Esophagus squamous epithelium (tissue), 5 donors: ENCODE measurements at places on chromosomes 6 and 20.

GRCh38 chr6:6884193-6884627 lies 223.6 kb upstream of the RREB1 start:
- no peak for DNase-seq

DNA sequence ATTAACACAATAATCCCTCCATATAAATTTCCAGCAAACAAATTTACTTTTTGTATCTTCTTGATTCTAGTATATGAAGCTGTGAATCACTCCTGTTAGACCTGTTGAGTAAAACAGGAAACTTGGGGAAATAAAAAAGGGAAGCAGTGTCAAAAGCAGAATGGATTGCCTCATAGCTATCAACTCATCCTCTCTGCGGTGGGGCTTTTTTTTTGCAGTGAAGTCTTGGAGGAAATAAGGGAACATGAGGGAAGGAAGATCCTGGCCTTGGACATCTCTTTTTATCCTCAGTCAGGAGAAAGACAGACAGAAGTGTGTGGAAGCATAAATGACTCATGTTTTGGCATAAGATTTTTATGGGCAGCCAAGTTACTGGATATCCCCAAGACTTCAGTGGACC lies 332.5 kb downstream of the TFAP2A start:
- DNase-seq = no peak

- no peak for DNase-seq
These were observed 7.5 kb downstream of the SF3B5 start for GRCh38 chr6:144087789-144088426.

GRCh38 chr6:56593801-56594318 lies 48.8 kb downstream of the DST start:
- DNase-seq = no peak

- DNase-seq = no peak
These were observed 100.4 kb downstream of the LY86 start for GRCh38 chr6:6688951-6689350.

GRCh38 chr20:56400001-56400640 lies 7.7 kb downstream of the CSTF1 start:
- DNase-seq = no peak

DNA sequence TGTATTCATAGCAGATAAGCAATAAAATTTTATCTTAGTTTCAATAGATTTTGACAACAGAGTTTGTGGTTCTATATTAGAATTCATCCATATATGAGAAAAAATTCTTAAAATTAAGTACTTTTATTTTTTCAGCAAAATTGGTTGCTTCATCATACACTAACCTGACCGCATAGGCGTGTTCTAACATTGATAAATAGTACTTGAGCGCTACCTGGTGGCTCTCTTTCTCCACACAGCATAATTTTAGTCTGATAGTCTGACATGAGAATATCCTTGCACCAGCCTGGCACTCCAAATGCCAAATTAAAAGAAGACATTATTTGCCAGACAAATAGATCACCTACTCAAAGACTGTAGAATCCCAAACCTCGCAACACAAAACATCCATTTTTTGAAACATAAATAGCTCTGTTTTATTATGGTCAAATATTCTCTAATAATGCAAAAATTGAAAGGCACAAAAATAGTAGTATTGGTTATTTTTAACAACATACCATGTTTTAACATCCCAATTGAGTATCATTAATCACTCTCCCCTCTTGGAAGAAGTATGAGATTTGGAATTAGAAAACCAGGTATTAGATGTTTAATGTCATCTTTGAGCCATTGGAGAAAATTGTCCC lies 33.0 kb upstream of the FILIP1 start:
- DNase-seq = no peak

DNA sequence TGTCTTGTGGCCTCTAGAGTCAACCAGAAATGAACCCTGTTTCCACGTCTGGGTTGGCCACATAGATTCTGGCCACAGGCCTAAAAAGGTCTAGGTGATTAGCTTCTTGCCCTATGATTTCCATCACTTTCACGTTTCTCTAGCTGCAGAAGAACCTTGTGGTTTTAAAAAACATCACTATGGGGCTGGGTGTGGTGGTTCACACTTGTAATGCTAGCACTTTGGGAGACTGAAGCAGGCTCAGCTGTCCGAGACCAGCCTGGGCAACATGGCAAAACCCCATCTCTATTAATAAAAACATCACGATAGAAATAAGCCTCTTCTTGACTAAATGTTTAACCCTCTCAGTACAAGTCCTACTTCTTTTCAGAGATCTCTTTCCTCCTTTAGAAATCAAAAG lies 27.6 kb downstream of the POLR1C start:
- no peak for DNase-seq

DNA sequence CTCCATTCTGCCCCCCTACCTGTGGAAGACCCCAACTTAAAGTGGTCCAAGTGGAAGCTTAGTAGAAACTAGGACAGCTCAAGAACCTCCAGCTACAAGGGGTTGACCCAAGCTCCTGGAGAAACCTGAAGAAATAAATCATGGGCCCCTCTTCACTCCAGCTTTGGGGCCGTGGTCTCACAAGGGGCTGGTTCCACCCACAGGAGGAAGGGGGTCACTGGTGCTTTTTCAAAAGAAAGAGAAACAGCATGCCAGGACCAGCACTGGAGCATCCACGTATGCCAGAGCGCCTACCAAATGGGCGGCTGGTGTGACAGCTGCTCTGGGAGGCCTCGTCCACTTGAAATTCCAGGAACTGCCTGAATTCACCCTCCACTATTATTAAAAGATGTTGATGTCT lies 14.4 kb upstream of the ANKRD60 start:
- no peak for DNase-seq

DNA sequence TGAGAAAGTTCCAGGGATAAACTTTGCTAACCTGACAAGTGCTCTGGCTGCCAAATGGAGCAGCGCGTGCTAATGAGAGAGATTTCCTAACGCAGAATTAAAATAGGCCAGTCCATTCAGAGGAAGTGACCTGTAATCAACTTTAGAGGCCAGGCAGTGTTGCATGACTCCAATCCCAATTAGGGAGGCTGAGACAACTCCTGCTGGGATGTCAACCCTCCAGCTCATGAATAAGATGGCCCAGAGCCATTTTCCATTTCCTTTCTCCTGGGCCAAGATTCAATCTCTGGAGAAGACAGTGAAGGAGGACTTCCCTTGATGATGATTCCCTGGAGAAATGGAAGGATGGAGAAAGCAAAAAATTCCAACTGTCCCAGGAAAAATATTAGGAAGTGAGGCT lies 241.5 kb upstream of the RNF24 start:
- no peak for DNase-seq

- DNase-seq = no peak
These were observed 78.5 kb upstream of the AHI1 start for GRCh38 chr6:135576055-135576454.

GRCh38 chr6:170287371-170287876 lies 3.5 kb downstream of the DLL1 start:
- DNase-seq = no peak

DNA sequence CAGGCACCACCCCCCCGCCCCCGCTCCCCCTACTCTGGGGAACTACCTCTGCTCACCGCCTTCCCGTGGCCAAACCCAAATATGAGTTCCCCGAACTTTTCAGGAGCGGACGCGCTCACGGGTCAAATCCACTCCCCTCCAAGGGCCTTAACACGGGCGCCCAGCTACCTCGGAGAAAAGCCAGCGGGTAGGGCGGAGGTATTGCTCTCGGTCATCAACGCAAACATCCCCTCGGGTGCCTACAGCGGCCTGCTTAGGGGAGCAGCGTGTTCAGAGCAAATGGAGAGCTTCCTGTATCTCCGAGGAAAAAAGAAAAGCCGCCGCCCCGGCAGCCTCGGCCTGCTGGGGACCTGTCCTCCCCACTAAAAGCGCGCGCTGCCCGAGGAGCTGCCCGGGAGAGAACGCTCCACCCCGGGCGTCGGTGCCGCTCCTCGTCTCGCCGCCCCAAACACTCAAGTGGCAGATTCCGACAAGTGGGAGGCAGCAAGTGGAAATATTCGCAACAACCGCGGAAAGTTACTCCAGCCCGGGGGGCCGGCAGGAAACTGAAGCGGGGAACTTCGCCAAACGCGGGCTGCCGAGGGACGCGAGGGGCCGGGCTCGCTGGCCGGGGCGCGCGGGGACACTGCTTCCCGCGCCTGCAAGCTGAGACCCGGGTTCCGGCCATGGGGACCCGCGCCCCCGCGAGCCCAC lies 699 bp downstream of the PTPRT start:
- no peak for DNase-seq

GRCh38 chr6:40164345-40164755 lies 230.1 kb upstream of the MOCS1 start:
- DNase-seq = no peak

DNA sequence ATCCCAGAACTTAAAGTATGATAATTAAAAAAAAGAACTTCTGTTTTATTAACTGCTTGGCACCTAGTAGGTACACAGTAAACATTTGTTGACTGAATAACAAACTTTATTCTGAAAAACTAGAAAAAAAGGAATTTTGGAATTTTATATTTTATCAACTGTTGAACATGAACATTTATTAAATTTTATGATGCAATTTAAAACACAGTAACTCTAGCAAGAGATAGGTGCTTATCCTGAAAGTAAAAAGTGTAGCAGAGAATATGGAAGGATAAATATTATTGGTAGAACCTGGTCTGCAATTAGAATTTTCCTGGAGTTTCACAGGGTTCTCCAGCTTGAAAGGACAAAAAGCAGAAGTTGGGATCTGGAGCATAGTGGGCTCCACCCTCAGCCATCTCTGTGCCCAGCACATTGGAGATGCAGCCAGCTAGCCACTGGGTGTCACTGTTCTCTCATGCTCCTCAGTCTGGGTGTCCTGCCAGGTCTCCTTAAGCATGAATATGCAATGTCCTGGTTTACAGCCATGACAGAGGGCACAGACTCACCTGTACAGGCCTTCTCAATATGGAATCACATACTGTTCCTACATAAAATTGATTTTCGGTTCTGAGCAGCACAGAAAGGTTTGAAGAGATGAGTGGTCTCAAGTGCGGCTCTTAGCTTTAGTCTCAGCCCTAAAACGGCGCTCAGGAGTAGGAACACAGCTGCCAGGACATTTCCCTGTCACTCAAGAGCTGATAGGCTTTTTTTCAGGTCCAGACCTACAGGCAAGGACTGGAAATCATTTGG lies 31.7 kb upstream of the IL20RA start:
- DNase-seq = no peak

GRCh38 chr20:41095110-41095969 lies 42.0 kb upstream of the PLCG1 start:
- DNase-seq = no peak

- DNase-seq = no peak
These were observed 85.7 kb downstream of the HIVEP1 start for GRCh38 chr6:12097791-12098190.

GRCh38 chr6:137006056-137006455 lies 38.7 kb downstream of the IL20RA start:
- DNase-seq = no peak

- no peak for DNase-seq
These were observed 94.1 kb downstream of the SNX5 start for GRCh38 chr20:17874271-17875105.

GRCh38 chr6:18564775-18565174 lies 177.6 kb downstream of the RNF144B start:
- no peak for DNase-seq

DNA sequence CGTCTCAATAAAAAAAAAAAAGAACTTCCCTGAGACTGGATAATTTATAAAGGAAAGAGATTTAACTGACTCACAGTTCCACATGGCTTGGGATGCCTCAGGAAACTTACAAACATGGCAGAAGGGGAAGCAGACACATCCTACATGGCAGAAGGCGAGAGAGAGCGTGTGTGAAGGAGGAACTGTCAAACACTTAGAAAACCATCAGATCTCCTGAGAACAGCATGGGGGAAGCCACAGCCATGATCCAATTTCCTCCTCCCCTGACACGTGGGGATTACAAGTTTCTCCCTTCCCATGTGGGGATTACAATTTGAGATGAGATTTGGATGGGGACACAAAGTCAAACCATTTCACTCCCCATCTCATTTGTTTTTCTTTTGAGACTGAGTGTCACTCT lies 46.6 kb upstream of the TFAP2C start:
- no peak for DNase-seq

GRCh38 chr6:14454473-14454775 lies 336.9 kb downstream of the CD83 start:
- DNase-seq = no peak

GRCh38 chr6:118644007-118644406 lies 7.4 kb downstream of the CEP85L start:
- DNase-seq = no peak

DNA sequence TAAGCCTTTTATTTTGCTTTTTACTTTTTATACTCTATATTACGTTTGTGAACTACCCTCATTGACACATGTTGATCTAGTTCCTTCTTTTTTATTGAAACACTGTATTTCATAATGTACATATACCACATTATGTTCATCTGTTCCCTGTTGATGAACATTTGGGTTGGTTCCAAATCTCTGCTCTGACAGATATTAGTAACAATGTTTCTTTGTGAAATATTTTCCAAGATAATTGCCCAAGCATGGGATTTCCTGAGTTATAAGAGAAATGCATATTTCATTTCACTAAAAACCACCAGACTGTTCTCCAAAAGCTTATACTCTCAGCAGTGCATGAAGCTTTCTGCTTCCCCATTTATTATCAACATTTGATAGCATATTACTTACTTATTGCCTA lies 44.2 kb upstream of the TNFRSF21 start:
- DNase-seq = no peak

DNA sequence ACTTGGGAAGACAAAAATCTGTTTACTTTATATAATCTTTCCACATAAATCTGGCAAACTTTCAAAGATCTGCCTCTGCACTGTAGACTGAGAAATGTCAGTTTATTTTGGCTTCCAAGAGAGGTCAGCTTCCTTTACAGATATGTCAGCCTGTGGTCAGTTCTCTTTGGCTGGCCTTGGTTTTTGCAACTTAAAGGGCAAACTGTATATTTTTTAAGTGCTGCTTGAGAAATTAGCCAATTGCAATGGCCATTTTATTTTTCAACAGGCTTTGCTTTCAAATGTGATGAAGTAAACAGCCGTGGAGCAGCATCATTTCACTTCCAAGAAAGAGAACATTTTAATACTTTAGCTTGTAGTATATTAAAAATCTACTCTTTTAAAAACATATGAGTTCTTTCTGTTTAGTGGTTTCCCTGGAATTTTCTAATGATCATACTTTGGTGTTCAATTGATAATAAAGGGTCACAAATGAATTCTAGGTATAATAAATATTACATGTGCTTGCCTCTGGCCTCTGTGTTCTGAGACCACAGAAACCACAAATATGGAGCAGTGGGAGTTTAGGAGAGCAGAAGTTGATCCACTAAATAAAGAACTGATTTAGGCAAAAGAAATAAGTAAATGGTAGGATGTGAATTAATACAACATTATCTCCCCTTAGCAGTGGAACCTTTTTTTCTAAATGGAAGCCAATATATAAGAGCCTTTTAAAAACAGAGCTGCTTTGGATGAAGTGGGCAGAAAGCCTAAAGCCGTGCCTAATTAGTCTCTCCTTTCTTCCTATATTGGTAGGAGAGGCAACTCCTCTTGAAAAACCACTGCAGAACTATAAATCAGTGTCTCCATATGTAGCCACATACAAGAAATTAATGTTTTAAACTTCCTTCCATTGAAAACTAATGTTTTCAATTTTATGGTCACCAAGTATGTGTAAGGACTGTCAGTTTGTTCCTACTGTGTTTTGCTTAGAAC lies 16.2 kb downstream of the ADGRB3 start:
- DNase-seq = no peak
